HS-5 (cell line): ENCODE measurements at places on chromosomes 4 and X.

- no peak for DNase-seq
These were observed 35.9 kb upstream of the PPM1K start for GRCh38 chr4:88320224-88320779.

DNA sequence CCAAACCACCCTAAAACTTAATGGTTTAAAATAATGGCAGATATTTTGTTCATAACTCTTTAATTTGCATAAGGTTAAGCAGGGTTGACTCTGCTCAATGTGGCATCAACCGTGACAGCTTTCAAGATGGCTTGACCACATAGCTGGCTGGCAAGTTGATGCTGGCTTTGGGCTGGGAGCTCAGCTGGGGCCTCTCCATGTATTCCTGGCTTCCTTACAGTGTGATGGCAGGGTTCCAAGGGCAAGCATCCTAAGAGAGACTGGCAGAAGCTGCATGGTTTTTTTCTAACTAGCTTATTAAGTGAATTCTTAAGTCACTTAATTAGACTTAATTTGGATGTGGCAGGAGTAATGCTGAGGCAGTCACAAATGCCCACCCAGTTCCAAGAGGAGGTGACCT lies 4.5 kb downstream of the RP2 start:
- DNase-seq = no peak

GRCh38 chrX:19827088-19827487 lies 60.3 kb downstream of the SH3KBP1 start:
- DNase-seq = no peak

GRCh38 chr4:56764223-56764622 lies 57.3 kb downstream of the SPINK2 start:
- no peak for DNase-seq

DNA sequence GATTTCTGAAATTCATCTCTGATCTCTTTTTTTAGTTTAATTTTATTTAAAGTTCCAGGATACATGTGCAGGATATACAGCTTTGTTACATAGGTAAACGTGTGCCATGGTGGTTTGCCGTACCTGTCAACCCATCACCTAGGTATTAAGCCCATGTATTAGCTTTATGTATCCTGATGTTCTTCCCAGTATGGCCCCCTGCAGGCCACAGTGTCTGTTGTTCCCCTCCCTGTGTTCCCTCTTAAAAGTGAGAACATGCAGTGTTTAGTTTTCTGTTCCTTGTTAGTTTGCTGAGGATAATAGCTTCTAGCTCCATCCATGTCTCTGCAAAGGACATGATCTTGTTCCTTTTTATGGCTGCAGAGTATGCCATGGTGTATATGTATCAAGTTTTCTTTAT lies 153.2 kb downstream of the RAPGEF2 start:
- no peak for DNase-seq

DNA sequence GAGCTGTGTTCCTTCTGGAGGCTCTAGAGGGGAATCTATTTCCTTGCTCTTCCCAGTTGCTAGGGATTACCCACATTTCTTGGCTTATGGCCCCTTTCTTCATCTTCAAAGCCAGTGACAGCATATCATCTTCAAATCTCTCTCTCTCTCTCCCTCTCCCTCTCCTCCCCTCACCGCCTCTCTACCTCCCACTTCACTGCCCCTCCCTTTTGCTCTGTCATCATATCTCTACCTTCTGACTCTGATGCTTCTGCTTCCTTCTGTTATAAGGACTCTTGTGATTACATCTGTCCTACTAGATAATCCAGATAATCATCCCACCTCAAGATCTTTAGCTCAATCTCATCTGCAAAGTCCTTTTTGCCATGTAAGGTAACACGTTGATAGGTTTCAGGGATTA lies 93.1 kb upstream of the TEX13D start:
- no peak for DNase-seq

GRCh38 chr4:142330311-142330710 lies 515.8 kb downstream of the INPP4B start:
- no peak for DNase-seq

- DNase-seq = no peak
These were observed 248.0 kb downstream of the TRIML1 start for GRCh38 chr4:188387179-188387791.

- DNase-seq = no peak
These were observed 296.9 kb downstream of the GRID2 start for GRCh38 chr4:92600638-92601037.

DNA sequence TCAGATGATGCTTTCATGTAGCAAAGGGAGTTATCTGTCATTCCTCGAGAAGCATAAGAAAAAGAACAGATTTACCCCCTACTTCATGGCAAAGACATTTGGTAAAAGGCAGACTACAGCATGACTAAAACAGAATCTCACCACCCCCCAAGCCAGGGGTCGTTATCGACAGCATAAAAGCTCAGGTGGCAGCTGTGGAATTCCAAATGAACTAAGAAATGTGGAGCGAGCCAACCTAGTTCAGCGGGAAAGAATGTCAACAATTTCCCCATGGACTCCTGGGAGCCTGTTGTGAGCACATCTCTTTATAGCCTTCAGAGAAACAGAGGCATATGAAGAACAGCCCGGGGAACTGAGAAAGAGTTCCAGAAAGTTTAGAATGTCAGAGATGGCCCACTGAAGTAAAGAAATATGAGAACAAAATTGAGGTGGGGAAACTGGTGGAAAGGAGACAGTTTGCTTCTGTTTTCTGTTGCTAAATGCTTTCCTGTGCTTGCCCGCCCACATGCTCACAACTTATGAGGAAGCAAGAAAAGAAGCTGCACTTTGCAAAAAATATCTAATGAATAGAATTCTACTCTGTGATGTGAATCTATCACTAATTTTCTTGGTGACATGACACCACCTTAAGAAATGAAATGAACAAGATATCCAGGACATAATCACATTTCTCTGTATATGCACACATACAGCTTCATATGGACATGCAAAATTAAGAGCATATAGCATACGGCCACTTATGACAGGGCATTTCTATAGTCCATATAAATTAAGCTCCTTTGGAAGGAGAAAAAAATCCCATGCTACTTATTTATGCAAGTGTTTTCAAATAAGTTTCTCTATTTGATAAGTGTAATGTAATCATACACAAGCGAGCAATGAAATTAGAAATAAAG lies 135.3 kb upstream of the MID1 start:
- DNase-seq = no peak

- DNase-seq = no peak
These were observed 40.3 kb upstream of the NKRF start for GRCh38 chrX:119646515-119646914.

- DNase-seq = no peak
These were observed 12.2 kb upstream of the NUP54 start for GRCh38 chr4:76160355-76160754.
